ENCODE measurements at places on chromosomes 5 and 9. TPM values are rescaled to one million over a fixed set of nuclear protein-coding genes. Genes with fewer than 3 reads are reported as not detected.

The ALG2 gene
- 21.9 TPM for total RNA-seq

DNA sequence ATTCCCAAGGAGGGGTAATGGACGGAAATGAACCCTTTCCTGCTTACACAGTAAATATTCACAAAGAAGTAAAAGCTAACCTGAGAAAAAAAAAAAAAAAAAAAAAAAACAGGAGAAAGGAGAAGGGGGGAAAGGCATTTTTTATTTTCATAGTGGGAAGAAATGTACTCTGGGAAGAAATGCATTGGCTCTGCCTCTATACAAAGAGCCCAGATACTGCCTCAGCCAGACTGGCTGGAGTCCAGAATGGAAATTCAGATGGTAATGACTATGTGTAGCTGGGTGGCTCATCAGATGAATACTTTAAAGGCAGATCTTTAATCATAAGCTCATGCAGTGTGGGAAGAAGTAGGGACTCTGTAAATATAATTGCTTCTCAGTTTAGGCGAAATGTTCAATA is 124.9 kb upstream of the ZNF608 start:
- no peak overlapping the region for H3K4me3 ChIP-seq
- peaks cover 8% of the 10 kb centered on the region for H3K4me1 ChIP-seq
- DNase-seq = peak; percentile 82

GRCh38 chr9:27247756-27248155 is 49.2 kb downstream of the EQTN start:
- no peaks in the 10 kb centered on the region for H3K36me3 ChIP-seq
- H3K27me3 ChIP-seq = no peaks in the 10 kb centered on the region
- H3K27ac ChIP-seq = no peak overlapping the region
- H3K4me1 ChIP-seq = no peaks in the 10 kb centered on the region
- DNase-seq = peak; percentile 13

- peaks cover 41% of the 10 kb centered on the region for H3K27me3 ChIP-seq
- H3K4me1 ChIP-seq = peaks cover 7% of the 10 kb centered on the region
- H3K27ac ChIP-seq = no peak overlapping the region
- no peak for DNase-seq
Measured at GRCh38 chr9:137174722-137175293, 3.0 kb upstream of the TMEM210 start.
